Esophagus squamous epithelium (tissue), 5 donors: ENCODE measurements at places on chromosomes 11 and 22.

DNA sequence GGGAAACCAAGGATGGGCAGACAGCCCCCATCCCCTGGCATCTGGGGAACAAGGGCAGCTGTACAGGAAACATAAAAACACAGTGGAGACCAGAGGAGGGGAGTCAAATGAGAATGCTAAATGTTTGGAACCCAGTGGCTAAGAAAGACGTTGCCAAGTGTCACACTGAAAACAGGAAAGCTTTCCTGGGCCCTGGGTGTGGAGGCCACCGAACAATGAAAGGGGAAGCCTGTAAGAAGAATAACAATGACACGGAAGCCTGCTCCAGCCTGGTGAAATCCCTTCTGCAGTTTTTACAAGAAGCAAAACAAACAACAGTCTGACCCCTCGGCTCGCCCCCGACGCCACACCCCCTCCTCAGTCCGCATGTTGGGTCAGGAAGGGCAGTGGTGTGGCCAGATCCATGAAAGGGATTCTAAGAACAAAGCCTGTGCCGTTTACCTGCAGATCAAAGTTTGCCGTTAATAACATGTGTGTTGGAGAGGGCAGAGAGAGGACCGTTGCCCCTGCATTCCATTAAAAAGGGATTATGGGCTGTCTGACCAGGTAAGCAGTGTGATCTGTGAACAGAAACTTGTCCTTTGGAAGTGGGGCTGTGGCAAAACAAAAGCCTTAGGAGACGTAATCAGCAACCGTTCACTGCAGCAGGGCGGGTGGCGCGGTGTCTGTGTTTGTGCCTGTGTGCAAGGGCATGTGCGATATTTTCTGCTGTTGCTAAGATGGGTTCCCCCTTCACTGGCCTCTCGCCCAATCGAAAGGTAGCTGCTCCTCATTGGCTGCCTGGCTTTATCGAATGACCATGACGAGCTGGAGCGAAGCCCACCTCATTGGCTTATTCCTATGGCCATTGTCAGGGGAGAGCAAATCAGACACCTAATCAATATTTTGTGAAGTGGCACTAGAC lies 113.7 kb upstream of the BLID start:
- DNase-seq = no peak

GRCh38 chr11:120386318-120386717 lies 50.1 kb downstream of the ARHGEF12 start:
- DNase-seq = no peak

GRCh38 chr11:83845797-83846196 lies 559.6 kb upstream of the CCDC90B start:
- DNase-seq = no peak

DNA sequence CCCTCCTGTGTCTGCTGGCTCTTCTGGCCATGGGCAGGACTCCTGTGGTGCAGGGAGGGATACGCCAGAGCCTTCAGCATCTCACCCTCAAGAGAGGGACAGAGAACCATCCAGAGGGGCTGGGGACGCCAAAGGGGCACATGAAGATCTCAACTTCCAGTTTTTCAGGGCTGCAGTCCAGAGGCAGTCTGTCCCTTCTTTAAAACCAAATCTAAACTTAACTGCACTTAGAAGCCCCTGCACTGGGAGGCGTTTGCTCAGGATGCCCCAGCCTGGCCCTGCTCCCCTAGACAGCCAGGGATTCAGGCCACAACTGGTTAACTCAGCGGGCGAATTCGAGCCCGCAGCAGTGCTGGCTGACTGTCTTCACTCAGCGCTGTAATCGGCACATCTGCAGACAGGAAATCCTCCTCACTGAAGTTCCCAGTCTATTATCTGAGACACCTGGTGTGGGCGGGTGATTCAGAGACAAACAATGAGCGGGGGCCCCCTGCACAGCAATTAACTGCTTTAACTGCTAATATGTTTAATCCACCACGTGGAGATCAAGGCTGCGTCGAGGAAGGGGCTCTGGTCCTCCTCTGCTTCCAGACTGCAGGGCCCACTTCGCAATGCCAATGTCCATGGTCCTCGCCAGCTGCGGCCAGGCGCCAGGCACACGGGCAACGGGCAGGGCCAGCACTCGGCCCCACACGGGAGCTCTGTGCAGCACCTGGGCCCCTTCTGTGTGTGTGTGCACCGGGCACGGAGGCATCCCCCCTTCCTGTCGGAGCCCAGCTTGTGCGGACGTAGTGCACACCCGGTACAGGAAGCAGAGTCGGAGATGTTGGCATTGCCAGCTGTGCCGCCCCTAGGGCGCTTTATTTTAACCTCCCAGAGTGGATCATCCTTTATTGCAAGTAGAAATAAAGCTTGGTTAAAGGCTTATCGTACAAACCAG lies 36.9 kb upstream of the GNB1L start:
- DNase-seq = no peak
